ENCODE measurements at places on chromosomes 12 and 14.

DNA sequence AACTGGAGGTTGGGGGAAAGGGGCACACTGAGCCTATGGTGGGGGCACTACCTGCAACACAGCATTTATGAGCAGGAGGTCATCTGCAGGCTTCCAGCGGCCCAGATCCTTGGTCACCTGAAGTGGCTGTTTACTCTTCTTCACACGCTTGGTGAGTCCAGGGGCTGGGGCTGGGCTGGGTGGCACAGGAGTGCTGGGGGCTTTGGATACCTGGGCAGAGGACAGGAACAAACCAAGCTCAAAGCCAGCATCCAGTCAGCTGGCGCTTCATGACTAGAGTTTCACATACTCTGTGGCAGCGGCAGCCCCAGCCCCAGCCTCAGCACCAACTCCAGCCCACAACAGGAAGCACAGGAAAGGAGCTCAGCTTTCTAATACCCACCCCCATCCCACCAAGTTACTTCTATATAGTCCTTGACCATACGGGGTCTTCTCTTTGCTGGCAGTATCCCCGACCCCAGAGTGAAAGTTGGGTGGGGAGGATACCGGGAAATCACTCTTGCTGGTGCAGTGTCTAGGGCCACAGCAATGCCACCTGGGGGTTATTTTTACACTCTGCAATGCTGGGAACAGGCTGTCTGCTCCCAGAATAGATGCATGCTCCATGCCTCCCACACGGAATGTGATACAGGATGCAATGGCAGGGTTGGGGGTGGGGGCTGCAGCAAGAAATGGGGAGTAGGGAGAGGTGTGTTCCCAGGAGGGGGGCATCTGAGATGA, 3.1 kb downstream of the MCRS1 start:
- DNase-seq = no peak

DNA sequence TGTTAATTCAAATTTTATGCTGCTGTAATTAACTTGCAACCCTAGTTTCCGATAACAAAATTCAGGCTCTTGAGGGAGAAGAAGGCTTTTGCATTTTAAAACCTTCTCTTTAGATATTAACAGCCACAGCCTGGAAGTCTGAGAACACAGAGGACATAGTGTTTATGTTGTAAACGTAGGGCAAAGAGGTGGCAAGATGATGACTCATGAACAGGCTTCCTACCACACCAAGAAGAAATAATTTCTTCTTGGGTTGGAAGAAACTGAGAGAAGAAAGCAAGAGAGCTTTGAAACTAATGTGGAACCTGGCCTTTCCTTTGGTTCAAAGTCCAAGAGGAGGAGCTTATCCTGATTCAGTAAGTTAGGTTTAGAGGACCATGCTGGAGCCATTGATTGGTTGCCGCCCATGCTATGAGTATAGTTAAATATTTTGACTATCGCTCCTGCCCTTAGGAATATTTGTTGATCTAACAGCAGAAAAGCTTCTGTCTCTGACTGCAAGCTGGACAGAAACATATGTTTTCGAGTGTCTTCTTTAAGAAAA, 31.8 kb downstream of the CCDC198 start:
- no peak for DNase-seq

GRCh38 chr14:24133735-24134134, 2.3 kb upstream of the PSME1 start:
- DNase-seq = no peak

DNA sequence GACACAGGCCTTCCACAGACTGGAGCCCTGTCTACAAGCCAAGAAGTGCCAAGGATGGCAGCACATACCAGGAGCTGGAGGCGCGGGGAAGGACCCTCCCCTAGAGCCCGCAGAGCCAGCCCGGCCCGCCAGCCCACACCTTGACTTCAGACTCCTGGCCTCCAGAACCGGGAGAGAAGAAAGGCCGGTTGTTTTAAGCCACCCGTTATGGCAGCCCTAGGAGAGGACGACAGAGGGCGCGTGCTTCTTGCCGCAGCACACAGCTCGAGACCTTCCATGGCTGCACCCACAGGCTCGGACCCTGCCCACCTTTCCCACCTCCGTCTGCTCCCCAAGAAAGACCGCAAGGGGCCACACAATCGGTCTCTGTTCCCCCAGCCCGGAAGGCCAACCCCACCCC, 53.7 kb downstream of the RNF34 start:
- DNase-seq = no peak

- no peak for DNase-seq
Measured at GRCh38 chr12:127400221-127400620, 866.7 kb upstream of the TMEM132C start.

DNA sequence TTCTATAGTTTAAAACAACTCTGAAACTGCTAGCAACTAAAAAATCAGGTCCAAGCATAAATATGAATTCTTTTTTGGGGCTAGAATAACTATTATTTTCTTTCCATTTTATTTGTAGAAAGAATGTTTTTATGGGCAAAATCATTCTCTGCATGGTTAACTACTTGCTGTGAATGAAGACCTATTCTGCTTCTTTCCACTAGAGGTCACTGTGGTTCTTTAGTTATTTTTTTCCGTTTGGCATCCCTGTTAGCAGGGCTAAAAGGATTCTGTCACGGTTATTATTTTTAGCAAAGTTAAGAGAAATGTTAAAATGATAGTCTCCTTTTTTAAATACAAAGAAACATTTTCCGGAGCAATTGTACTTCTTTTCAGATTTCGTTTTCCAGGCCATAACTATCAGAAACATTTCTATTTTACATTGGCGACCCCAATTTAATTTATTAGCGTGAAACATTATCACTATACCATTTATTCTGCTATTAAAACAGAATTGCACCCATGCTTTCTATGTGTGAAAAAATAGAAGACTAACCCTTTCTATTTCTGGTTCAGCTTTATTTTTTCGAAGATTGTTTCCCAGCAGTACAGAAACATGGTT, 404.8 kb downstream of the ATP23 start:
- DNase-seq = peak; percentile 60

GRCh38 chr12:14261096-14261495, 104.4 kb upstream of the ATF7IP start:
- no peak for DNase-seq

GRCh38 chr12:11246489-11246888, 23.0 kb downstream of the PRB3 start:
- DNase-seq = no peak

DNA sequence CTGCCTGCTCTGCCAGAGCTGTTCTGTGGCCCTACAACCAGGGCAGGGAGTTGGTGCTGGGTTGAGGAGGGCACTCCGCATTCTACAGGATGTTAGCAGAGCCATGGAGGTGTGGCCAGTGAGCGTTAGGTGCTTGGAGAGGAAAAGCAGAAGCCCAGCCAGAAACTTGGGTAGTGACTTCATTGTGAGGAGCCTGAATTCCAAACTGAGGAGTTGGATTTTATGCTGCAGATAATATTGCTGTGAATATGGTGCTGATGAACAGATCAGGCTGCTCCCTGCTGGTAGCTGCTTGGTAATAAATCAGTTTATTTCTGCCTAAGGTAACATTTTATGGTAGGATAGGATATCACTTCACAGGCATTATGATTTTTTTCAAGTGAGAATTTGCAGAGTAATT, 7.1 kb upstream of the CCDC175 start:
- DNase-seq = peak; percentile 38

GRCh38 chr14:68563251-68564131, 229.4 kb downstream of the ZFP36L1 start:
- no peak for DNase-seq

DNA sequence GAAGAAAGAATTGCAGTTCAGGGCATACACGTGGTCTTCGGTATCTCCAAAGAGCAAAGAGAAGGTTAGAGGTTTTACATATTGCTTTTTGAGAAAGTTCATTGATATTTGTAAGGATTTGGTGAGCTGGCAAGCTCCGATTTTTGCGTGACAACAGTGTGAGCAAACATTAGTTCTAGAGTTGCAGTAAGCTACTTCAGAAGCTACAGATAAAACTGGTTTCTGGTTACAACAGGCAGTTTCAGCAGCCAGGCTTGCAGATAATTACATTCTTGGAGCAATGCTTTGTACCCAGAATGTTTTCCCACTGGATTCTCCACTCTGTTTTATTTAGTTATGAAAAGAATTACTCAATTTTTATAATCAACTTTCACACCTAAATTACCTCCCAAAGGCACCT, 28.2 kb downstream of the KLRK1 start:
- no peak for DNase-seq

DNA sequence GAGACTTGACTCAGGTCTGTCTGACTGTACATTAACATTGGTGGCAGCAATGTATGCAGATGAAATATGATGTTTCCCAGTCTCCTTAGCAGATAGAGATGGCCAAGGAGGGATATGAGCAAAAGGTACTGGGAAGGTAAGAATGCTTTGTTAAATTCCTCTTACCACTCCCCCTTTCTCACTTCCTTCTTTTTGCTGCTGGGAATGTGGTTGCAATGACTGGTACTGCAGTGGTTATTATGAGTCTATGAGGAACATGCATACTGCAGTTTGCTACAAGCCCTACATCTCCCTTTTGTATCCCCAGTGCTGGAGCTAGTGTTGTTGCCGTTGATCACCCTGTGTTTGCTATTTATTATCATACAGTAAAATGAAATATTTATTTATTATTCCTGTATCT, 35.9 kb downstream of the ALDH1L2 start:
- no peak for DNase-seq

DNA sequence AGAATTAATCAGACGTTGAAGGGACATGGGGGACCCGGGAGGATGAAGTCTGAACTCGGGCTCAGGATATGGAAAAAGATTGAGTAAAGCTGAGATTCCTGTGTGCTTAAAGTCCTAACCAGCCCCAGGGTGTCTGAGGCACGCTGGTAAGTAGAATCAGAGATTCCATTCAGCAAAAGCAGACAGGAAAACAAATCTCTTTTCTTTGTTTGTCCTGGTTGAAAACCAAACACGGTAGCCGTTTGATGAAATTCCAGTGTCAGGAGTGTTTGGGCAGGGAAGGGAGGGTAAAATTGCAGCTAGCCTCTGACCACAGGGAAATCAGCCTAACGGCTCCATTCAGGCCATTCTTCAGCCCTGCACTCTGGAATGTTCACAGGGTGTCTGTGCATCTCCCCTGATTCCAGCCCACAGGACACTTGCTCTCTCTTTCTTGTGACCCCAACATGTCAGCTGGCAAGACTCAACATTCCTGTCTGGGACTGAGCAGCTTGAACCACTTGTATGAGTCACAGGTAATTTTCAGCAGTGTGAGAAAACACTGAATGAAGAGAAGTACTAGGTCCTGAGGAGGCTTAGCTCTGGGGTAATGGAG, 31.0 kb downstream of the NINJ2 start:
- DNase-seq = peak; percentile 35

DNA sequence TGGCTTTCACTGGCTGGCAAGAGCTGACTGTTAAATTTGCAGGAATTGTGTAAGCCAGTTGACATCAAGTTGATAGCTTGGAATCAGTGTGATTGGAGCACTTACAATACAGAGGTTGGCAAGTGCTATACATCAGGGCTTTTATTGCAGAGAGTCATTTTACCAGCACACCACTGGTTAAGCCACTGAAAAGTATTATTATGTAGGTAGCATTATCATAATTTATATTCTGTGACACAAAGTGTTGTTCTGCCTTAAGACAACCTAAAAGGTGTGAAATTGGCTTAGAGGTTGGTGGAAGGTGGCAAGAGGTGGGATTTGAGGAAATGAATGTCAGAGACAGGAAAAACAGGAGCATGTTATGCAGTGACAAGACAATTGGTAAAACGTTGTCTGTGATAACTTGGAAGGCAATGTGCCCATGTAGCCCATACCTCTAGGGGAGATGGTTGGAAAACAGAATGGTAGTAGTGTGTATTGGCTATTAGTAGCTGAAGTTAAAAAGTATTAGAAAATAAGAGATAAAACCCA, 172.9 kb upstream of the PRICKLE1 start:
- no peak for DNase-seq

- DNase-seq = peak; percentile 3
Measured at GRCh38 chr14:106691601-106692291, 1165.4 kb downstream of the TMEM121 start.

GRCh38 chr14:77301103-77301502, 19.6 kb downstream of the POMT2 start:
- peak; percentile 63 for DNase-seq

DNA sequence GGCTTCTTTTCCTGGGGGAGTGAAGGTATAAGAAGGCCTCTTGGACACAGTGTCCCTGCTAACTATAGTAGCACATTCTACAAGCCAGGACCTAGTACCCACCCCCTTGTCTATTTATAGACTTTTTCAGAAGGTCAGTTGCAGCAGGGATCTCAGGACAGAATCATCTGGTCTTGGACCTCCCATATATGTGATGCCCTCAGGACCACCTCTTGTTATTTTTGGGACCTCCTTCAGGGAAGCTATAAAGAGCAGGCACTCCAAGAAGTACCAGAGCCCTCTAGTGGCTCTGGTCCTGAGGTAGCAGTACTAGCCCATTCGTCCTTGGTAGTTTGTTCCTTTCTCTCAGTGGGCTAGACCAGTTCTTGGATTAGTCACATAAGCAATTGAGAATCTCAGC, 4.3 kb downstream of the COQ10A start:
- DNase-seq = peak; percentile 70

All from RKO (cell line).